Adipocyte (in vitro differentiated cells): ENCODE measurements at places on chromosomes 16 and 17.

GRCh38 chr16:71297341-71297634 lies 8.1 kb upstream of the CMTR2 start:
- no peak for DNase-seq

DNA sequence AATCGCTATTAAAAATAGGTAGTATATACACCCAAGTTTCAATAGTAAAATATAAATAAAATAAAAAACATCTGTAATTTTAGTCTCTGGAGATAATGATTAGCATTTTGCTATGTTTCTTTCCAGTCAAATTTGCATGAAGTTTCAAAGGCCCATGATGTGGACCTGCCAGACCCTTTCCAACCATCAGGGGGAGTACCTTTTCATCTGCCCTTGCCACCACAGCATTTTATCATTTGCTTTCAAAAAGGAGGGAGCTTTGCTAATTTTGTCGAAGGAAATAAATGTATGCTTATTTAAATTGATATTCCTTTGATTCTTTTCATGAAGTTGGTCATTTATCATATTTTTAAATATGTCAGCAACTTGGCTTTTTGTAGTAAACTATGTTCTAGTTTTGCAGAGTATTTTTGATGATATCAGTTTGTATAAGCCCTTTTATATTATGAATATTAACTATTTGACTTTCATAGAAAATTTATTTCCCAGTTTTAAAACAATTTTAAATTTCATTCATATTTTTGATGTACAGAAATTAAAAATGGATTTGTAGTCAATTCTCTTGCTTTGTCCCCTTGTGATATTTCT lies 115.2 kb upstream of the NETO2 start:
- peak; percentile 10 for DNase-seq

DNA sequence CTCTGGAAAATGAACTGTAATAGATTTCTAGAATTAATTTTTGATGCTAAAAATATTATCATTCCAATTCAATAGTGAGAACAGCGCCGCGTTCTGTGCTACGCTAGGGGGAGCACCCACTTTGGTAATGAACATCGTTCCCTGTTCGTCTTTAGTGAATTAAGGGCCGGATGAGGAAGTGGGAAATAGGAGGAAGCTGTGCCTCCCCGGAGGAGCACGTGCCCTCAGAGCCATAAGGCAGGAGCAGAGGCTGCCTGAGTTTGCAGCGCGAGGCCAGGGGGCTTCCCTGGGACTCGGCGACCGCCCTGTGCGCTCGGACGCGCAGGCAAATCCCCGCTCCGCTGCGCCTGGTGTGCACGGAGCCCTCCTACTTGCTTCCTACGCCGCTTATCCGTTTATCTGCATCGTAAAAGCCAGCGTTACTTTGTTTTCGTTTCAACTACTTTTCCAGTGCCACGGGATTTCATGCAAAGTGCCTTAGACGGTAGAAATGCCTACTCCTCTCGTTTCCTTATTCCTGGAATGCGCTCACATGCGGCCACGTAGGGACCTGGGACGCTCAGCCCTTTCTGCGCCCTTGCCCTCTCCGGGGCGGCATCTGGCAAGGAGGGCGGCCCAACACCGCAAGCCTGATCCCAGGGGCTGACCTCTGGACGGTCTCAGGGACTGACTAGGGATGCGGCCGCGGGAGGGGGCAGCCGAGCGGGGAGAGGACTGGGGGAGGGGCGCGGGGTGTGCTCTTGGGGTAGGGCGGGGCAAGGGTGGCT lies 76.4 kb downstream of the KCNJ12 start:
- peak; percentile 77 for DNase-seq

DNA sequence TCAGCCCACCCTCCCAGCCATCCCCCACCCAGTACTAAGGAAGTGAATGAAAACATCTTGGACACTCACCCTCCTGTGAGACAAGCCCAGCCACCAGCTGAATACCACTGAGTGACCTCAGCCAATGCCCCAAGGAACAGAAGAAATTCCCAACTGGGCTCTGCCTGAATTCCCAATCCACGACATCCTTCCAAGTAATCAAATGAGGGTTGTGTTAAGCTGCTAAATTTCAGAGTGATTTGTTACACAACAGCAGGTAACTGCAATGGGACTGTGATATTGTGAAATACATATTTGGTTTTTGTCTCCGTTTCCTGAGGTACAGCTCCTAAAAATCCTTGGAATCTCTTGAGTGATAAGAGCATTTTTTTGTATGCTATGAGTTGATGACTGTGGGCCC lies 578.7 kb upstream of the CDH11 start:
- DNase-seq: peak; percentile 29

- DNase-seq: peak; percentile 92
Observed at GRCh38 chr16:67311607-67312488, 14.7 kb downstream of the KCTD19 start.

- no peak for DNase-seq
Observed at GRCh38 chr17:80349751-80350150, 65.2 kb upstream of the ENDOV start.

DNA sequence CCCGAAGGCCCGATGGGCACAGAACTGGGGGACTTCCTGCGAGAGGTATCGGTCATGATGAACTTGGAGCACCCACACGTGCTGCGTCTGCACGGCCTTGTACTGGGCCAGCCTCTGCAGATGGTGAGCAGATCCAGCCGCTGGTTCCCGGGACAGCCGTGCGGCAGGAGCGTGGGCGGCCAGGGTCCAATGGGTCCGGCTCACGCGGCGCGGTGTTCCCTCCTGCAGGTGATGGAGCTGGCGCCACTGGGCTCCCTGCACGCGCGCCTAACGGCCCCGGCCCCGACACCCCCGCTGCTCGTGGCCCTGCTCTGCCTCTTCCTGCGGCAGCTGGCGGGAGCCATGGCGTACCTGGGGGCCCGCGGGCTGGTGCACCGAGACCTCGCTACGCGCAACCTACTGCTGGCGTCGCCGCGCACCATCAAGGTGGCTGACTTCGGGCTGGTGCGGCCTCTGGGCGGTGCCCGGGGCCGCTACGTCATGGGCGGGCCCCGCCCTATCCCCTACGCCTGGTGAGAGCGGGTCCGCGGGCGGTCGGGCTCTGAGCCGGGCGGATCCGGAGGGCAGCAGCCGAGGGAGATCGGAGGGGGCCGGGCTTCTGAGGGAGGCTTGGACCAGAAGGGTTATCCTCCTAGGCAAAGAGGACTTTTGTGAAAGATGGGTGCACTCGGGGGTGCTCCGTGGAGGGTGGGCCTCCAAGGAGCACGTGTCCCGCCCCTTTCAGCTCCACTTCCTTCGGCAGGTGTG lies 3.0 kb downstream of the TNK1 start:
- peak; percentile 66 for DNase-seq

- DNase-seq: no peak
Observed at GRCh38 chr17:54153423-54153822, 330.7 kb downstream of the KIF2B start.

GRCh38 chr17:77437017-77437416 lies 296.2 kb downstream of the SEC14L1 start:
- DNase-seq: peak; percentile 87
